ENCODE measurements at places on chromosomes 2 and 18.

DNA sequence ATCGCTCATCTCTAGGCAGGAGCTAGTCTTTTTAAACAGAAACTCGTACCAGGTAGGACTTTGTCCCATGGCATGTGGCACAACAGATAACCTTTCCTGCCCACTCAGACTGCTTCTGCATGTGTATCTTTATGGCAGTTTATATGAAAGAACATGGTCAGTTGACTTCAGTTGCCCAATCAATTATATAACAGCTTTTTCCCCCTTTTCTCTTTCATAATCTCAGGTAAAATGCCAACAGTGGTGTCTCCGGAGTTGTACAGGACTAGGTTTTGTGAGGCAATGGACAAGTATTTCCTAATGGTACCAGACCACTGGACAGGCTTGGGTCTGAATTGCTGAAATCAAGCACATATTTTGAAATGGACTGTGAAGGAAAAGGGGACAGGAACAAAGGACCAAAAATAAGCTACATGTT is 51.6 kb upstream of the PTH2R start:
- no peak for DNase-seq

DNA sequence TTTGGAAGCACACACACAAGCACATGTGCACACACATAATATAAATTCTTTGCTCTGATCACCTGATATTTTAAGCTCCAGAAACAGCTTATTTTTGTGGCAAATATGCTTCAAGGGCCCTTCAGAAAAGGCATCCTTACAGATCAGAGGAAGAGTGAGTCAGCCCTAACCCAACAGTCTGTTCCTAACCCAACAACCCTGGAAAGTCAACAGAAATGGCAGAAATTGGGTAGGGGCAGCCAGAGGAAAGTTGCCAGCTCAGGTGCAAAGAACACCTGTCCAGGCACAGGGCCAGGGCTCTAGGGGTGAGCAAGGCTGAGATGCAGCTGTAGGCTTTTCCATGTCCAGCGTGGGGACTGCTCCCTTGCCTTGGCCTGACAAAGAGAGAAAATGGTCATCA is 6.4 kb upstream of the NCKAP5 start:
- no peak for DNase-seq

DNA sequence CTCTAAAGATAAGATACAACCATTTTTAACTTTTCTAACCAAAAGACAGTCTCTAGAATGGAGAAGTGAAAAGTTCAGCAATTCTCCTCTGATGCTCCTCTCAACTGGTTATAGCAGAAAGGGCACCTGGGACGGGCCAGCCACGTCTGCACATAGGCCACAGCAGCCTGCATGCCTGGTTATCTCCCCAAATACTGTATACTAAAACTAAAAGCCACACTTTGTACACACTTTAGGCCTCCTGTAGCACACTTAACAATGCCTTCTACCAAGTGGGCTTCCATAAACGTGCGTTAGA is 179.1 kb downstream of the ANKRD44 start:
- no peak for DNase-seq

- no peak for DNase-seq
These were observed 10.3 kb upstream of the KYNU start for GRCh38 chr2:142867136-142867535.

- DNase-seq: no peak
These were observed 359.9 kb upstream of the SLC14A2 start for GRCh38 chr18:45255197-45255890.

DNA sequence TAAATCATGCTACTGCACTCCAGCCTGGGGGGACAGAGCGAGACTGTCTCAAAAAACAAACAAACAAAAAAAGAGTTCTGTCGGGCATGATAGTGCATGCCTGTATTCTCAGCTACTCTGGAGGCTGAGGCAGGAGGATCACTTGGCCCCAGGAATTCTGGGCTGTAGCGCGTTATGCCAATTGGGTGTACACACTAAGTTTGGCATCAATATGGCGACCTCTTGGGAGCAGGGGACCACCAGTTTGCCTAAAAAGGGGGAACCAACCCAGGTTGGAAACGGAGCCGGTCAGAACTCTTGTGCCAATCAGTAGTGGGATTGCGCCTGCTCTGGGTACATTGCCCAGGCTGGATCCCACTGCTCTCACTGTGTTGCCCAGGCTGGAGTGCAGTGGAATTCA is 49.7 kb downstream of the SDC1 start:
- DNase-seq: no peak

- no peak for DNase-seq
These were observed 115.7 kb downstream of the VIT start for GRCh38 chr2:36812196-36812595.

DNA sequence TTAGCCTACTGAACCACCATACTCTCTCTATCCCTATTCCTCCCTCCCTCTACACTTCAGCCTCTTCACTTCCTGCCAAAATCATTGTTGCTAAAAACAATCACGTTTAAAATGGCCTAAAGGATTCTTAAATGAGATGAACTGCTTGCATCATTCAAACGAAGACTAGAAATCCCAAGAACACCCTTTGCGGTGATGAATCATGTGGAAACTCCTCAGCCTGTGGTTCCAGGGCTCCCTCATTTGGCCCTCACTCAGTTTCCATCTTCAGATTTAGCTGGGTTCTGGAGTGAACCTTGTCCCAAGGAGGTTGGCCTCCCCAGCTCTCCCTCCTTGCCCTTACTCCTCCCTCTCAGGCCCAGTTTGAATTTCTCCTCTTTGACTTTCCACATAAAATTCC is 125.6 kb upstream of the CDC42EP3 start:
- DNase-seq: no peak
